ENCODE measurements at places on chromosomes 13 and 19.

DNA sequence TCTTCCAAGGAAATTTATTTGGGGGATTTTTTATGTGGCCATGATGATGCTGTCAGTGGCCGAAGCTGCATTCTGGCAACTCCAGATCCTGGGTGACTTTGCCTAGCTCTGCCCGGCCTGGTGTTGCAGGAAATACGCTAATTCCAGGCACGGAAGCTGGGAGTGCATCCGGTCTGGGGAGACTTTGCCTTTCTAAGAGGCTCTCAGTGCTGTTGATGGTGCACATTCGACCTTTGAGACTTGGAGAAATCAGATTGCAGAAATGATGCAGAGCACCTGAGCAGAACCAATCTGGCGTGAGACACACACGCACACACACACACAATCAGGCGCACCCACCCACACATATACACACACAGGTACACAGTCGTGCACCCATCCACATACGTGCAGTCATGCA is 5.9 kb upstream of the TMEM255B start:
- DNase-seq: no peak

GRCh38 chr19:5665781-5666513 is 14.4 kb downstream of the MICOS13 start:
- no peak for DNase-seq

- no peak for DNase-seq
Observed at GRCh38 chr13:91647361-91647990, 249.1 kb downstream of the GPC5 start.

GRCh38 chr19:41332000-41332399 is 21.7 kb downstream of the TGFB1 start:
- no peak for DNase-seq

GRCh38 chr19:41296433-41296871 is 13.5 kb upstream of the CCDC97 start:
- no peak for DNase-seq

- DNase-seq: no peak
Observed at GRCh38 chr19:50830266-50831025, 2.9 kb downstream of the KLK15 start.

DNA sequence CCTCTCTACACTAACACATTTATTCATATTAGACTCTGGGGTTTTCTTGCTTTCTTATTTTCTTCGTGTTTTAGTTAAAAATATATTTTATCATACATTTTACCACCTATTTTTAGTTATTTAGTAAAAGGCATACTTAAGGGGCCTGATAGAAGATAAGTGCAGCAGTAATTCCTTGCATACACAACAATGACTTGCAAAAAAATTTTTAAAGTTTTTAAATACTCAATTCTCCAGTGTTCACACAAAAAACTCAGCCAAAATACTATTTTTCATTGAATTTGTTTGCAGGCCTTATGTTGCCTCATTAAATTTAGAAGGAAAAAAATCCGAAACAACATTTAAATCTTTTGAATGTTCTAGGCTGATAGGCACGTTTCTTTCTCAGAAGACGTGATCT is 2431.7 kb downstream of the PCDH9 start:
- DNase-seq: no peak

Measured in GM12864 (cell line).